NT2/D1 (cell line): ENCODE measurements at places on chromosomes 1 and 21.

- DNase-seq, result no peak
Observed at GRCh38 chr1:59595774-59596173, 219.0 kb upstream of the HOOK1 start.

GRCh38 chr1:178723546-178723945 lies 1.5 kb upstream of the RALGPS2 start:
- DNase-seq, result no peak

GRCh38 chr1:226977643-226978431 lies 37.7 kb downstream of the COQ8A start:
- no peak for DNase-seq

DNA sequence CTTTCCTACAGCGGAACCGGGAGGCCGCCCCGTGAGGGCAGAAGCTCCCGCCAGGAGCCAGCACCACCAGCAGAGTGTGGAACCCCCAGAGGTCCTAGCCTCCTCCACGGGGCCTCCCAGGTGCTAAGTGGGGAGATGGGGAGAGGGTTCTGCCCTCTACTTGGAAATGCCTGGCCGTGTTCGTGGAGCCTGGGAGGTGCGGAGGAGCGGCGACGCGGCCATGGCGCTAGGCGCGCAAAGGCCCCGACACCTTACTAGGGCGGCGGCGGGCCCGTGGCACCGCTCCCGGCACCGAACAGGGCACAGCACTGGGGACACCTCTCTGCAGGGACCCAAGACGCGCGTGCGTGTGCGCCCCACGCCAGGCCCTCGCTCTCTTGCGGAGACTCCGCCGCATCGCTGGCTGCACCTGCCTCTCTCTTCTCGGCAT lies 1.3 kb upstream of the CACNA1E start:
- DNase-seq, result no peak

GRCh38 chr1:37035014-37035691 lies 838 bp upstream of the GRIK3 start:
- no peak for DNase-seq

DNA sequence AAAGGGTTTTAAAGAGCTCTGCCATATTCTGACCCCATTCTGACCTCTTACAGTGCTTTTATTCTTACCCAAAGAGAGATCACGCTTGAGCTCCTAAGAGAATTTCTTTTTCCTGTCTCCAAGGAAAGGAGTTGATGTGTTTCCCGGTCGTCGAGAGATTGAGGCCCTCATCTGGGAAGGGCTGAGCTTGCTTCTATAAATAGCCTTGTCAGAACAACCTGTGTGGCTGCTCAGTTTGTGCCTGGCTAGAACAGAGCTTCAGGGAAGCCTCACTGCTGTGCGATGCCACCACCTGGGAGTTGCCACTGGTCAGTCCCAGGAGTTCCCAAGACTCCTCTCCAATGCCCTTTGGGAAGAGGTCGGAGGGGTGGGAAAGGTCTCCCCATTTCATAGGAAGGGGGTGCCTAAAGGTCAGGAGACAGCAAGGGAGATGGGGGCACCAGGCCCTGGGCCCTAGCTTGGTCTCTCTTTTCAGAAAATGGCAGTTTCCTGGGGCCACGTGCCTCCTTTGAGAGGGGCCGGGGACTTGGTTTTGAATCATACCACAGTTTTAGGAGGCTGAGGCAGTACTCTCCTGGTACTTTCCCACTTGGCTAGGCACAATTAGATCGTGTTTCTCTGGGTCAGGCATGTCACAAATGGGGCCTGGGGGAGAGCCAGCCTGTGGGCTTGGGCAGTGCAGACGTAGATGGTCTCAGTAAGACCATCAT lies 52.1 kb downstream of the EIF2D start:
- DNase-seq, result peak; percentile 33

- DNase-seq, result no peak
Observed at GRCh38 chr1:219189021-219189824, 15.5 kb downstream of the LYPLAL1 start.
